ENCODE measurements at places on chromosomes 2 and 18.

- DNase-seq = no peak
Measured at GRCh38 chr2:96336104-96336775, 674 bp downstream of the NCAPH start.

GRCh38 chr2:112583497-112584133 is 794 bp upstream of the CHCHD5 start:
- no peak for DNase-seq

DNA sequence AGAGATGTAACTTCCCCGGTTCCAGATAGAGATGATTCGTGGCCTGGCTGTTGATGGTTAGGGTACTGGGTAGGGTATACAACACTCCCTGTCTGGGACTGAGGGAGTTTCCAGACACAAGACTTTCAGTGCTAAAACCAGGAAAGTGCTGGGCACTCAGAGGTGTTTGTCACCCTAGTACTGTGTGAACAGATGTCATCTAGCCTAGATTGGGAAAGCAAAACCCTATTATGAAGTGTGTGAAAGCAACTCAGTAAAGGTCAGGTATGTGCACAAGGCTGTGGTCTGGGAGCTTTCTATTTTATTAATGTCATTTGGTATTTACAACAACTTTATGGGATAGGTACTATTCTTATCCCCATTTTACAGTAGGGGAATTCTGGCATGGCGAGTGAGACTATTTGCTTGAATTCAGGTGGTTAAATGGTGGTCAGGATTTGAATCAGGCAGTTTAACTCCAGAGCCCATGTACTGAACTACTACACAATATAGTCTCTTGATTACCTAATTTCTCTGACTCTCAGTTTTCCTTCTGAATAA is 2.6 kb downstream of the BZW1 start:
- DNase-seq = no peak

GRCh38 chr2:241859436-241860183 is 916 bp upstream of the PDCD1 start:
- DNase-seq = no peak

GRCh38 chr2:176553685-176554100 is 284.5 kb downstream of the MTX2 start:
- DNase-seq = peak; percentile 74

DNA sequence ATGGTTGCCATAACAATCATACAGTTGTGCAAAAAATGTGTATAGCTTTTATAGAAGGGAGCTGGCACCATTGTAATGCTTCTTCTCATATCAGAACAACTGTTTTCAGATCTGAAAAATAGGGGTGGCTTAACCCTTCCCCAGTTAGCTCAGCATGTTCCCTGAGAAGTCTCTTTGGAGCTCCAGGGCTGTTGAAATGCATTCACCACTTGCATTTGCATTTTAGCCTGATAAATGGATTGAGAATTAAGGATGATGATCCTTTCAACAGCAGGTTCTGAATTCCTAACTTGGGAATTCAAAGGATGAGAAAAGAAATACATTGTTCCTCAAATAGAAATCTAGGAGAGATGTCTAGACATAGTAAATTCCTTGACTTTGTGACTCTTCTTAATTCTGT is 181.7 kb upstream of the ALPP start:
- DNase-seq = no peak

GRCh38 chr2:96831679-96832078 is 12.1 kb downstream of the ANKRD23 start:
- no peak for DNase-seq

DNA sequence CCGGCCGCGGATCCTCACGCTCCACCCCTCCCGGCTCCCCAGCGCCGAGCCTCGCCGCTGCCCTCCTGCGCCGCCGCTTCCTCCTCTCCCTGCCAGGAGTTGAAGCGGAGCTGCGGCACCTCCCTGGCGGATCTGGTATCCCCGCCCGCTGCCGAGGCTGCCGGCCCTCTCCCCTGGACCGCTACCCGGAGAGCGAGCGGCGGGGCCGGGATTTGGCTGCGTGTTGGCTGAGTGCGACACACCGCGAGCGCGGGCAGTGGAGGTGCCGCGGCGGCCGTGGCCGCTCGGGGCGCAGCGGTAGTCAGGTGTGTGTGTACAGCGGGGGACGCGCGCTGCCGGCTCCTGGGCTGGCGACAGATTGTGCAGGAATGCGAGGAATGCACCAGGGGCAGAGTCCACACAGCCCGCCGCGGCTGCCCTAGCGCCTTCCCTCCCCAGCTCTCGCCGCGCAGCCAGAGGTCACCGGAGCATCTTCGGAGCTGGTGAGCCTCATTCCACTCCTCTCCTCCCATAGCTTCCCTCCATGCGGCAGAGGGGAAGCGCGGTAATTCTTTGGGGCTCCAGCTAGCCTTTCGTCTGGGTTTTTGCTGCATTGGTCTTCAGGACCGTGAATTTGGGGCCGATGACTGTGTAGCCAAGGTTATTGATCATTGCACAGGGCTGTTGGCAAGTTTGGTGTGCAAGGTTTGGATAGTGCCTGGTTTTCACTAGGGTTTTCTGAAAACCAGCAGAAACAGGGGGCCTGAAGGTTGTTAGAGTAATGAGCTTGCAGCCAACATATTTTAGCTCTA is 1.3 kb downstream of the PKP4 start:
- peak; percentile 45 for DNase-seq

- no peak for DNase-seq
Measured at GRCh38 chr2:205461169-205461568, 221.1 kb upstream of the NRP2 start.

GRCh38 chr2:181463588-181463987 is 6.4 kb downstream of the ITGA4 start:
- DNase-seq = no peak

- no peak for DNase-seq
Measured at GRCh38 chr2:36732673-36733036, 36.1 kb downstream of the VIT start.

DNA sequence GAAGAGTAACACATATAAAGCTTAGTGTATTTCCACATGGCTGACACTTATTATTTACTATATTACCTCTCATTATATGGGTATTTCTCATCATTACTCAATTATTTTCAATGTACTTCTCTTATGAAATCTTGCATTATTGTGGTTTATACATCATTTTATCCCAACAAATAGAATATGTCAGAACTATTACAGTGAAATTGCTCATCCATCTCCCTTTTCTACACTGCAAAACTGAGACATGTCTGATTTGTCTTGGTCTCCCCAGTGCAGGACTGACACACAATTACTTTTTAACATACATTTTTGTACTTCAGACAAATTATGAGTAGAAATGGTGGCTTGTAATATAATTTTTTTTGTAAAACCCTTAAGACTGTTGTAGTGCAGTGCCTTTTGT is 600.9 kb downstream of the PLCL1 start:
- peak; percentile 65 for DNase-seq

GRCh38 chr18:79582978-79583377 is 96.6 kb upstream of the CTDP1 start:
- DNase-seq = no peak

GRCh38 chr18:32152705-32153448 is 37.0 kb upstream of the MEP1B start:
- no peak for DNase-seq

- DNase-seq = no peak
Measured at GRCh38 chr18:3619746-3620145, 169.8 kb downstream of the TGIF1 start.

DNA sequence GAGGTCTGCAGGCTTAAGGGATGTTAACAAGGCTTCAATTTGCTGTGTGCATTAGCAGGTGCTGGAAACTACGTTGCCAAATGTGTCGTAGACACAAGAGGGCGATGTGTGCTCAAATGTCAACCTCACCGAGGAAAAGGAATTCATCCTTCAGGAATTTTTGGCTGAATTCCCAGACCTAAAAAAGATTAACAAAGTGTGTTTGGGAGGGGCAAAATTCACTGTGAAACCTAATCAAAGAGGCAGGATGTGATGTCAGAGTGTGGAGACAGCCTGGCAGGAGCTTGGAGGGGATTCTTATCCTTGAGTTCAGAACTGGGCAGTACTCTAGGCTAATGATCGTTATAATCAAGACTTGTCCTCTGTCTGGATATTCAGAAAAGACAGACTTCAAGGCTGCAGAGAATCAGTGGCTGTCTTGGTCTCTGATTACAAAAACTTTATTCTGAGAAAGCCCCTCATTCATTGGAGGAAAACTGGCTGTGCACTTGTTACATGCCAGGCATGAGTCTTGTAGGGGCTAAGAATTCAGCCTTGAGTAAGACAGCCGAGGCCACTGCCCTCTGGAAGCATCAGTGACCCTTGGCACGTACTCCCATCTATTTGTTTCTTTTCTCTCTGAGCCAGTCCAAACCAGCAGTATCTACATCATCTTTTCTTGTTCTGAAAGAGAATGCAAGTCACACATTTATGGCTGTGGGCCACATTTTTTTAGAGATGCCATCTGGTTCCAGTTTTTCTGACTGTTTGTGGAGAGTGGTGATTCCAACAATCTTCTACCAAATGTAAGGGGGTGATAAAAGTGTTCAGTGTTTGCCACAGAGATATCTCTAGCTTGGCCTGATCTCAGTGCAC is 18.7 kb upstream of the SCYGR1 start:
- peak; percentile 98 for DNase-seq

DNA sequence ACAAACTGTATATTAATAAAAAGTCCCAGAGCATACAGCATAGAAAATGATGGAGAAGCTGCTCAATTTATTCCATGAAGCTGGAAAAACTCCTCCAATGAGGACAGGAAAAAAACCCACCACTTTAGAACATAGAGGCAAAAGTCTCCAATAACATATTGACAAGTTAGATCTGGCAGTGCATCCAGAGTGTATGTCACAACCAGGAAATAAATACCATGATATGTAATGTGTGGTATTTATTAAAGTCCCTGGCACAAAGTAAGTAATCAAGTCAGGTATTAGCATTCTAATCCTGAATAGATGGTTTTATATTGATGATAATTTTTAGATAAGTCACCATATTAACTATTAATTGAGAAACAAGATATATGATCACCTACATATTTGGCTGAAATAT is 427.3 kb upstream of the HS6ST1 start:
- DNase-seq = no peak

- peak; percentile 67 for DNase-seq
Measured at GRCh38 chr2:201859949-201860348, 53.6 kb downstream of the CDK15 start.

GRCh38 chr18:50128506-50129271 is 66.3 kb downstream of the MYO5B start:
- DNase-seq = no peak

- DNase-seq = no peak
Measured at GRCh38 chr2:9050122-9050809, 46.8 kb upstream of the MBOAT2 start.

GRCh38 chr18:62844850-62845643 is 129.7 kb downstream of the PHLPP1 start:
- no peak for DNase-seq

- no peak for DNase-seq
Measured at GRCh38 chr2:173282795-173283545, 71.7 kb upstream of the CDCA7 start.

- peak; percentile 53 for DNase-seq
Measured at GRCh38 chr18:50268022-50268747, 1.9 kb upstream of the CFAP53 start.

- DNase-seq = no peak
Measured at GRCh38 chr2:143251681-143252080, 122.5 kb downstream of the ARHGAP15 start.

DNA sequence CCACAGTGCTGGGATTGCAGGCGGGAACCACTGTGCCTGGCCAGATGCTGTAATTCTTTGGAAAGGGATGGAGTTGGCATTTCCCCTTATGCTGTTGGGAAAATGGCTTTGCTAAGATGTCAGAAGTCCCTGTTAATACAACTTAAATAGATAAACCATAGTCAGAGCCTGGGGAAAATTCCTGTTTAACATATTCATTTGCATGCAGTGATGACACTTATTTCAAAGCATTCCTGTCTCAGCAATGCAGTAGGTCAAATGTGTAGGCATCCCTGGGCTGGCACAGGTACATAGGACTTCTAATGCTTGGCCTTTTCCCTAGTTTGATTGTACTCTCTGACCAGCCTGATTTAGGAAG is 38.6 kb downstream of the RAMP1 start:
- no peak for DNase-seq

DNA sequence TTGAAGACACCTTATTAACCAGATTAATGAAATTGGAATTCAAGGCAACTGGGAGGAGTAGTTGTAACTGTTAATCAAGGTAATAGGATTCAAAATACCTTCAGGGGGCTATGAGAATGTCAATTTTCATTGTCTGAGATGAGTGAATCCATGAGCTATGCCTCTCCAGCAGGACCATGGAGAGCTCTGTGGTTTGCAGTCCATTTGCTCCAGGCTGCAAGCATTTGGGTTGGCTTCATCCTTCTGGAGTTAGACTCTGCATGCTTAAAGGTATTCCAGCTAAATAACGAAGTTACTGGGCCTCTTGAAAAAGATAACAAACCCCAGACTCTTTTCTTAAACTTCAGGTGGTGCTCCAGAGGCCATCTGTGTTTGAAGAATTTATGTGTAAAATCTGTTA is 207.1 kb upstream of the SLC8A1 start:
- DNase-seq = peak; percentile 35

- DNase-seq = no peak
Measured at GRCh38 chr2:234422981-234423431, 73.9 kb downstream of the ARL4C start.

GRCh38 chr2:212027681-212028628 is 510.6 kb downstream of the ERBB4 start:
- DNase-seq = no peak

DNA sequence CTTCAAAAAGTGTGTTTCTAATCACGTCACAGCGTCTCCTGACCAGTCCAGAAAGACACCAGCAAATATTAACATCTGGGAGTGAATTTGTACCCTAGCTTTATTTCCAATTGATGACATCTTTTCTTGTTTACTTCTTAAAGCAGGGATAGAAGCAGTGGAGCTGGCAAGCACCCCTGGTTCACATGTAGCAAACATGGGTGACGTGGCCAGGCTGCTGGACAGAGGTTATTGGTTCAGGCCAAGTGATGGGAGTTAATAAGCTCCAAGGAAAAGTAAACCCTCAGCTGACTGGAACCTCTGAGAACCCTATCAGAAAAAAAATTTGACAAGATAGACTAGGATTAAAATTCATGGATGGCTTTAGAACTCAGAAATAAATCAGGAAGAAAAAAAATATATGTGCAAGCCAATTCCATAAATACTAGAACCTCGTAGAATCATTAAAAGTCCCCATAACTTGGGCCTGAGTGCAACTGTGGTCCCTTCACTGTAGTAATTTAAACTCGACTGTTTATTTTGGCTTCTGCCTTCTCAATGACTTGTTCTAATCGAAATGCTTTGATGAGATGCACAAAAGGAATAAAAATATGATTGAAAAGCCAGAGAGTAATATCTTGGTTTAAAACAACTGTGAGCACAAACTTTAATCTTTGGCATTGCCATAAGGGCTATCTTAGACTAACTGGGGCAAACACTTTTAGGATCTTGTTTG is 121.5 kb upstream of the CTAGE1 start:
- DNase-seq = no peak

GRCh38 chr2:102660070-102660469 is 40.7 kb downstream of the SLC9A2 start:
- no peak for DNase-seq

- no peak for DNase-seq
Measured at GRCh38 chr18:55862693-55863390, 274.9 kb upstream of the TCF4 start.

DNA sequence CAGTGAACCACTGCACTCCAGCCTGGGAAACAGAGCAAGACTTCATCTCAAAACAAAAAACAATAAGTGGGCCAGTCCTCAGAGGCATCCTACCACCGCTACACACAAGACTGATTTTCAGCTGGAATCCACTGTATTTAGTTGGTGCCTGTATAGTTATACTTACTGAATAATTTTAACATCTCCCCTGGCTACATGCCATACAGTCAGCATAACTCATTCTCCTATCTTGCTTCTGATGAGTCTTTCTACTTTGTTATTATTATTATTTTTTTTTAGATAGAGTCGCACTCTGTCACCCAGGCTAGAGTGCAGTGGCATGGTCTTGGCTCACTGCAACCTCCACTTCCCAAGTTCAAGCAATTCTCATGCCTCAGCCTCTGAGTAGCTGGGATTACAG is 19.9 kb upstream of the CAB39 start:
- DNase-seq = no peak
